ENCODE measurements at places on chromosomes 4 and X.

- no peak for DNase-seq
These were observed 127.9 kb upstream of the PPP3CA start for GRCh38 chr4:101475246-101475645.

DNA sequence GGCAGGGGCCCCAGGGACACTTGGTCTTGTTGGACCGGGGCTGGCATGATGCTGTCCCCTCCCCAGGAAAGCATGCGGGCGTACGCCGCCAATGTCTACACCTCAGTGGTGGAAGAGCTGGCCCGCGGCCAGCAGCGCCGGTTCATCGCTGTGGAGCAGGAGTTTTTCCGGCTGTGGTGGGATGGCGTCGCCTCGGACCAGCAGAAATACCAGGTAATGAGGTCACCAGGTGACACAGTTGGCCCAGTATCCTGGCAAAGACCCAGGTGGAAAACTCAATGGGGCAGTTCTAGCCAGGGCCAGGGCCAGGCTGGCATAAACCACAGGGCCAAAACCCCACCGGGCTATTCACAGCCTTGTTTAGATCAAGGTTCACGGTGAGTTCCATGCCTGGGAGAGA is 1.5 kb downstream of the MAN2B2 start:
- no peak for DNase-seq

- no peak for DNase-seq
These were observed 154.4 kb downstream of the PTTG2 start for GRCh38 chr4:38114386-38115150.

- peak; percentile 24 for DNase-seq
These were observed 143.1 kb downstream of the ARSF start for GRCh38 chrX:3184176-3184930.

DNA sequence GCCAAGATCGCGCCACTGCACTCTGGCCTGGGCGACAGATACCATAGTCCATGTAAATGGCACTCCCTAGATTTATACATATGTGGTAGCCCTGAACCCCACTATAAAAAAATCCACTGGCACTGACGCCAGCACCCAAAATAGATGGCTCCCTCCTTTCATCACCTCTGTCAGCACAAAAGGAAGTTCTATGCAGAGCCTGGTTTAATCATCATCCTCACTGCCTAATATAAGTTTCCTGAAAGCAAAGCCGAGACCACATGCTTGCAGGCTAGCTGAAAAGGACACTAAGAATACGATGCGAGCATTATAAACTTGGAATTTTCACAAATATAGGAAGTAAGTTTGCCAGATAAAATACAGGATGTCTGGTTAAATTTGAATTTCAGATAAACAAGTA is 27.5 kb upstream of the DOCK11 start:
- DNase-seq = no peak

GRCh38 chr4:40934676-40935075 is 184.9 kb downstream of the NSUN7 start:
- no peak for DNase-seq

- no peak for DNase-seq
These were observed 278.1 kb downstream of the NKX6-1 start for GRCh38 chr4:84220990-84221389.

GRCh38 chr4:124334119-124334518 is 378.4 kb downstream of the ANKRD50 start:
- peak; percentile 53 for DNase-seq

GRCh38 chr4:183493246-183493645 is 11.6 kb upstream of the ING2 start:
- DNase-seq = no peak

- no peak for DNase-seq
These were observed 95.4 kb downstream of the VCX2 start for GRCh38 chrX:8075636-8076035.

- DNase-seq = no peak
These were observed 53.1 kb downstream of the FAM114A1 start for GRCh38 chr4:38920677-38921076.

DNA sequence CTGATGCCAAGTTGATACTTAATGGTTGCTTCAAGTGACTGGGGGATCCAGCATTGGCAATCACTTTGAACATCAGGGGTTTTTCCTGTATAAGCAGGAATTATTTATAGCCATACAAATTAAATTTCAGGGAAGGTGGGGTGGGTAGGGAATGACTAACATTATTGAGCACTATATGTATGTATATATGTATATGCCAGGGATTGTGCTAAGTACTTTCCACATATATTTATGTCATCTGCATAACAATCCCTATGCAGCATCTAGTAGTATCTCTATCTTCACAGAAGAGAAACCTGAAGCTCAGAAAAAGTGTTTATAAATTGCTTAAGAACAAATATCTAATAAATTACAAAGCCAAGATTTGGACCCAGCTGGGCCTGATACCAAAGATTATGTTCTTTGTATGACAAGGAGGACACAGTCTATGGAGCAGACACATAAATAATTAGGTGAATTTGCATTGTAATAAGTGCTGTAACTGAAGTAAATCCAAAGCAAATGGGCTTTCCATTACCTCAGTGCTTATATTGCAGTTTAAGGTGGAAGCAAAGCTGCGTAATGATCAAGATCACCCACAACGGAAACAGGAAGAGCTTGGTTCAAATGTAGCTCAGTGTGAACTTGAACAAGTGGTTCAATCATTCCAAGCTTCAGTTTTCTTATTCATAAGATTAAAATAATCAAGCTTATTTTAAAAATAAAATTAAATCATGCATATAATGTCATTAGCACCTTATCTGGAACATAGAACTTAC is 18.9 kb upstream of the RASGEF1B start:
- no peak for DNase-seq

GRCh38 chrX:18879144-18879543 is 104.8 kb downstream of the PHKA2 start:
- DNase-seq = no peak

GRCh38 chr4:118774321-118774720 is 61.6 kb downstream of the SEC24D start:
- DNase-seq = no peak

DNA sequence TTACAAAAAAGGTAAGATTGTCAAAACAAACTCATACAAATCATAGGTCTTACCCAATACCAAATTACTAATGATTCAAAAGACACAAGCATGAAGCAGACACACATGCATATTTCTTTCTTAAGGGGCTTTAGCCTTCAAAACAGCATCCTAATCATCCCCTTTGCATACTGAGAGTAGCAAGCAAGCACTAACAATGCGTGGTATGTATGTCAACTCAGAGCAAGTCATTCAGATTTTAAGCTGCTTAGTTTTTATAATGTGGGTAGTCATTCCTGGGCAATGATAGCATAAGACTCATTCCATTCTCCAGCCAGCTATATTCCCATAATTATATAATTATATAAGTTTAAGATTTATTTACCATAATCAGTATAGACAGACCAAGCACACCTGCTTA is 219.6 kb downstream of the DKK2 start:
- no peak for DNase-seq

DNA sequence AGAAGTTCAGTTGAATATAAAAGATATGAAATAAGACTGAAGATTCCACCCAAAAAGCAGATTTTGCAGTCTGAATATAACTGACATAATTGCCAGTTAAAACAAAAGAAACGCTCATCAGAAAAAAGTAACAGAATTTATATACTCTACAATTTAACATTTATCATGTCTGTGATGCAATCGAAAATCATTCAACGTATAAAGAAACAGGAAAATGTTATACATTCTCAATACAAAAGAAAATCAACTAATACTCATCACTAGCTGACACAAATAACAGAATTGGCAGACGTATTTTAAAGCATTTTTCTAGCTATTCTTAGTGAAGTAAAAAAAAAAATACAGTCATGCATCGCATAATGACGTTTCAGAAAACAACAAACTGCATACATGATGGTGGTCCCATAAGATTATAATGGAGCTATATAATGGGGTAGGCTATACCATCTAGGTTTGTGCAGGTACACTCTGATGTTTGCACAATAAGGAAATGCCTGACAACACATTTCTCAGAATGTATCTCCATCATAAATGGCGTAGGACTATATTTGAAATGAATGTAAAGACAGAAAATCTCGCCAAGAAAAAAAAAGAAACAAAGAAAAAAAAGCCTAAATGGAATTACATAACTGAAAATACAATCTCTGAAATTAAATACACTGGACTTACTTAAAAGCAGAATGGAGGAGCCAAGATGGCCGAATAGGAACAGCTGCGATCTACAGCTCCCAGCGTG is 34.3 kb downstream of the OR13H1 start:
- DNase-seq = no peak

- DNase-seq = no peak
These were observed 237.3 kb upstream of the TET2 start for GRCh38 chr4:104909376-104909775.

DNA sequence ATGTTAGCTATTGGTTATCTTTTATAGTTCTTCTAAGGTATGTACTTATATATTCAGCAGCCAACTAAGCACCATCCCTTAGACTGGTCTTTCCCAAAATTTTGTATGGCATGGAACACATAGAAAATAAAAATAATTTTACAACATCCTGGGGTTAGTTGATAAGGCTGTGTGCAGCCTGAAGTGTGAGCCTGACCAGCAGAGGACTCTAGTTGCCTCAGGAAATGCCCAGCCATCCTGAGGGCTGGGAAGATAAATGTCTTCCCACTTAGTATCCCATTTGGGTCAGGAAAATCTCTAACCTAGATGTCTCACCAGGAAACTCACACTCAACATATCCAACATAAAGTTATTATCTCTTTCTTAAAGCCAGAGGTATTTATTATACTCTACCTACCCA is 251.4 kb upstream of the POF1B start:
- DNase-seq = no peak

DNA sequence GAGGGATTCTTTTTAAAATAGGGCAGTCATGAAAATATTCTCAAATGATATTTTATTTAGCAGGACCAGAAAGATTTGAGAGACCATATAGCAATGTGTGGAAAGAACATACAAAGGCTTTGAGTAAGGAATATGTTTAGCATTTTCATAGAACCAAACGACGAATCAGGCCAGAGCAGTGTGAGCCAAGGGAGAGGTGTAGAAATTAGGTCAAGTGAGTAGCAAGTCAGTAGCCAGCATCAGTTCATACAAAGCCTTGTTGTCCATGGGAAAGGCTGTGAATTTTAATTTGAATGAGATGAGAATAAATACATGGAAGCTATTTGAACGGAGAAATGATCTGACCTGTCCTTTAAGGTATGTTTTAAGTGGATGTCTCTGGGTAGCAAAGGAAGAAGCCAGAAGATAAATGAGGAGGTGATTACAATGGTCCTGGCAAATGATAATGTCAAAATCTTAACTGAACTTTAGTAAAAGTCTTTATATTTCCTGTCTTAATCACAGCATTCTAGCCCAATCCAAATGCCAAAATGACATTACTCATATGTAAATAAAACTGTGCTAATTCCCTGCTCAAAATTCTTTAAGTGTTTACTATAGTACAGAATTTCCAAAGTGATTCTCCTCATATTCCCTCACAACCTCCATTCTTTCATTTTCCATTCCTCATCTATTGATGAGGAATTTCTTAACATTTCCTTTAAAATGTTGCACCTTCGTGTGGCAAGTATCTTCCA is 155.7 kb upstream of the SLIT2 start:
- DNase-seq = no peak

DNA sequence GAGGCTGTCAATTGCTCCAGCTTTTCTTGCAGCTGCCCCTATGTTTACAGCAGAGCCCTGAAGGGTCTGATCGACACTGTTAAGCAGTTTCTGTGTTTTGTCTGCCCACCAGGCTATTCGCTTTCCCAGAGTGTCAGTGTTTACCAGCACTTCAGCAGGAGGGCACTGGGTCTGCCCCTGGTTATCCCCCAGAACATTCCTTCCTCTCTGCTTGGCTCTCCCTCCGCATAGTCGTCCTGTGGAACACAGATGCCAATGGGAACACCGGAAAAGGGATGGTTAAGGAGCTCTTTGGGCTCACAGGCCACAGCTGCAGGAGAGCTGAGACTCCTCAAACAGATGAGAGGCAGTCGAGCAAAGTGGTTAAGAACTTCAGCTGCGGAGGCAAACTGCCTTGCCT is 71.3 kb upstream of the FBXW7 start:
- DNase-seq = no peak
